ENCODE measurements at places on chromosomes 7 and 10.

DNA sequence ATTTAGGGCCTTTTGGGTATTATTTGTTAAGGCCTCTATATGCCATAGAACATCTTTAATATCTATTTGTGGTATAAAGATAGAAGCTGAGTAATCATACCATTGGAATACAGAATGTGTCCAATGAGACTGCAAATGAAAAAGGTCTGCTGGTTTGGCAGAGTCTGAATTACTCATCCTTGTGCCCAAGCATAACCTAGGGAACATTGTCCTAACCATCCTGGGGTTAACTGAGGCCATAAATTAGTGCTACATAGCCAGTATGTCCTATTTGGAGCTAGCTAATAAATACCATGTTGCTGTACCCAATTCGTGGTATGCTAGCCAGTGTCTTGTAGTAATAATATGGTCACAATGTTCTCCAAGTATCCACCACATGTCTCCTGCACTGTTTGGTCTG is 117.1 kb downstream of the ANKRD26 start:
- no peak for DNase-seq

DNA sequence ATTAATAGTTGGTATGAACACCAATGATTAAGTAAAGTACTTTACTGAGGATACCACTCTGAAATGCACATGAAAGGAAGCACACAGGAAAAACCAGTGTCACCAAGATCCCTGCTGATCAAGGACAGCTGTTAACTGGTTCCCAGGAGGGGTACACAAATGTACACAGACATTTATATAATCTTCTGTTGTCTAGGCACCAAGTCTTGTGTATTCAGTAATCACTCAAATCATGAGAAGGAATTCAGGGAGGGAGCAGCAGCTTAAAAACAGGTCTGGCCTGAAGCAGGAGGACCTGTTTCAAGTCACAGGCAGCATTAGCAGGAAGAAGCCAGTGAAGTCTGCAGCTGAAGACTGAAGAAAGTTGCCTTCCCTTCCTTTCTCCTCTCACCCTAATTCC is 18.7 kb downstream of the MPP7 start:
- DNase-seq: no peak

DNA sequence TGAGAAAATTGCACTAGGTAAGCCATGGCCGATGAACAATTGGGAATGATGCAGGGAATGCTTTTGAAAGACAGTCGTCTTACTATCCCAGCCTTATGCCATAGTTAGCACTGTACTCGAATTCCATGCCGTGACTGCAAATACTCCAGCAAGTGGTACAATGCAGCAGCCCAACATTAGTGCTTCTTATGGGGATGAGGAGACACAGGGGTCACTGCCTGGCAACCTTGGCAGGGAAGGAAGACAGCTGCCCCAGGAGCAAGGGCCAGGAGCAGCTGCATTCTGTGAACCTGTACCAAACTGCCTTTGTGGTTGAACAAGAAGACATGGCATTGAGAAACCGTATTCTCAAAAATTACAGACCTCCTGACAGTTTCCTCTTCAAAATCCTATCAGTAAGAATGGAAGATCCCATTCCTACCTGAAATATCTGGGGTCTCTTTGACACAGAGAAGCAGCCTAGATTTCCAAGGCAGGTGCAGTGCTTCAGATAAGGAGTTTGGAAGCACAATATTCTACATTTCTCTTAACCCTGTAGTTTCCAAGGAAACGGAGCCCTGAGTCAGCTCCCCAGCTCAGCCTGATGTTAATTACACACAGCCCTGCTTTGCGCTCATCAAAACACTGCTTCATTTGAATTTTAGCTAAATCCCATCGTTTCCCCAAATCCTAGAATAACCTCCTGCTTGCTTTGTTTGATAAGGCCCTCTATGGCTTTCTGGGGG is 49.0 kb upstream of the FRMD4A start:
- no peak for DNase-seq

DNA sequence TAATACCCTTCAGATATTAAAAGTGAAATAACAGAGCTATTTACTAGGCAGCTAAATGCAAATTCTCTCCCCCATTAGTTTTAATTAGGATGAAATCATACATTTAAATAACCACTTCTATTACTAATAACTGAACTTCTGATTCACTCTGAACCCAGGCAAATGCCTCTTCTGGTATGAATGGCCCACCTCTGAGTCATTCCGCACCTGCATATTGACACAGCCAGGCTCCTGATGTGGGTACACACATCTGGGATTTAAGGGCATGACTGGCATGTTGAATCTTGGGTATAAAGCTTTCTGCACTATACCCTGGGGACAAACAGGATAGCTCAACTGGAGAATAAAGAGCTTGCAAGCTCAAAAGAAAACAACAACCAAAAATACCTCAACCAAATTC is 140.9 kb downstream of the AUTS2 start:
- DNase-seq: peak; percentile 1

DNA sequence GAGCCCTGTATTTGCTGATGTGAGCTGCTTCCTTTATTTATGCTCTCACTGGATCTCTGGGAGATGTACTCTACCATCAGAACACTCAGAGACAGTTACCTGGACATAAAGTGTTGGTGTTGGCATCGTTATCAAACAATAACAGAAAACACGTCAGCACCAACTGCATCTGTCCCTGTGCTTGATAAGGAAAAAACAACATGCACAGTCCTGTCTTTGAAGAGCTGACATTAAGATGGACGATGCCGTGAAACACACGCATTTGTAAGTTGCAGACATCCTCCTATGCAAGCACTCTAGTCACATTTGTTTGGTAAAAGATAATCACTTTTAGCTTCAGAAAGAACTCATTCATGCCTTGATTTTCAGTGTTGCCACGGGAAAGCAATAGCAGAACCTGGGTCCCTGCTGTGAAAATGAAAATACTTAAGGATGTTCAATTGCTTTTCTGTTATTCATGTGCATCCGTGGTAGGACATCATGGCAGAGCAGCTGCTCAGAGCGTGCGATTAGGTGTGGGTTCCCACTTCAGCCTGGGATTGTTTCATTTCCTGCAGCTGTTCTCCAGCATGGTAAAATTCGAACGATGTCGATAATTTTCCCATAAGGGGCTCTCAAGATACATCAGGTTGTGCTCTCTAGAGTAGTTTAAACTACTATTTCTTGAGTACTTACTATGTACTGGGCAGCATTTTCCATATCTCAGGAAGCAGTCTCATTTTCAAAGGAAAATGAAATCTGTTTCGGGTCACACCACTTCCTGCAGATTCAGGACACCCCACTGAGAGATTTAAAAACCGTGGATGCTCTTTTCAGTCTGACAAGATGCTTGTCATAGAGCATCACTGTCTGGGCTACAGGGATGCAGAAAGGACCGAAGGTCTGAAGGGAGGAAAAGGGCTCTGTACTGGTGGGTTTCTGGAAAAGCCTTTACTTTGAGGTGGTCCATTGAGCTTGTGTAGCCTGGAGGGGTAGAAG is 248.7 kb downstream of the CAMK1D start:
- DNase-seq: no peak

DNA sequence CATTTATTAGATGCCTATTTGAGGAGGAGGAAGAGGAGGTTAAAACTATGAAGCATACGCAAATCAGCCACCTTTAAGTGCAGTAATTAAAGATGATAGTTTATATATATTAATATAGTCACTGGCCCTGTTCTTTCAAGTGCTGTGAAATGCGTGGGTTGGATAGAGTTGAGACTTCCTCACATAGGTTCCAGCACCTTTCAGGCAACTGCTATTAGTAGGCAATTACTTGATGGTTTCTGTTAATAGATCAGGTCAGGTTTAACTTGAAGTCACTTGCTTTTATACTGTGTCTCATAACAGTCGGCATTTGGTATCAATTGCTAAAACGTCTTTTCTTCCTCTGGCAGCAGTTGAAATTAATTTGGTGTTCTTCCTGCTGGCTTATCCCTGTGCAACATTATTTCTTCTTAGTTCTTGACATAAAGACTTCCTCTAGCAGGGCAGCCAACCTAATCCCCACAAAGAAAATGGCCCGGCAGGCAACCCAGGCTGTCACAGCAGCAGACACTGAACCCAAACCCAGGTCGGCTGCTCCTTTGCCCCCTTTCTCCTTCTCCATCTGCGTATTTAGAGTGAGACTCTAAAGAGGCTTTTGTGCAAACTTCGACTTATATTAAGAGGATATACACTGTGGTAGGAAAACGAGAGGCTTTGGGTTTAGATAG is 35.3 kb upstream of the BET1 start:
- no peak for DNase-seq

- DNase-seq: no peak
These were observed 26.2 kb upstream of the CARD11 start for GRCh38 chr7:3069771-3070449.

- DNase-seq: no peak
These were observed 69.9 kb upstream of the LRRC4 start for GRCh38 chr7:128100949-128101713.

DNA sequence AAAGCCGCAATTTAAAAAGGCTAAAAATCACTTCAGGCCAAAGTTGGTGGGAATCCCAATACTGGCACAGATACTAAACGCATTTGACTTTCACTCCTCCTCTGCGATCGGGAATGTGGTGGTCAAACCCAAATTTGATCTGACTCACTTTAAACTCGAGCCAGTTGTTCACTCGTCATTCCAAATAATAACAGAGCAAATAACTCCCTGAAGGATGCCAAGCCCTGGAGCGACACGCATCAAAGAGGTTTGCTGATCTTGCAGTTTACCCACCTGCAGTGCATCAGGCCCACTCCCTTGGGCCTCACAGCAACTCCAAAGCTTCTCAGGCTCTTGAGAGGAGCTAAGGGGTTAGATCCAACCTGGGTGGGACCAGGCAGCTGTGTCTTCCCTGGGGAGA is 12.2 kb downstream of the PTN start:
- DNase-seq: no peak

GRCh38 chr7:15554081-15554480 is 7.7 kb downstream of the AGMO start:
- no peak for DNase-seq

DNA sequence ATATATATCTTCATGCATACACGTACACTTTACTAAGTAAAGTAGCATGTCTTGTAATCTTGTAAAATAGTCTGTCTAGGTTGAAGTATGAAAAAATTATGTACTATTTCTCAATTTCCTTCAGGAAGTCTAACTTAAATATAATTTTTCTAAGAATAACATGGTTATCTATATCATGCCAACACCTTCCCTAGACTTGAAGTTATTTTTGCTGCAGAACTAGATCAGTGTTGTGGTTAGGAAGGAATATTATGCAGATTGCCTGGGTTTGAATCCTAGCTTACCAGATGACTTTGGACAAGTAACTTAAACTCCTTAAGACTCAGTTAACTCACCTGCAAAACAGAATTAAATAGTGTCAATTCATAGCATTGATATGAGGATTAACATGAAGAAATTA is 142.2 kb upstream of the SEMA3A start:
- DNase-seq: no peak

DNA sequence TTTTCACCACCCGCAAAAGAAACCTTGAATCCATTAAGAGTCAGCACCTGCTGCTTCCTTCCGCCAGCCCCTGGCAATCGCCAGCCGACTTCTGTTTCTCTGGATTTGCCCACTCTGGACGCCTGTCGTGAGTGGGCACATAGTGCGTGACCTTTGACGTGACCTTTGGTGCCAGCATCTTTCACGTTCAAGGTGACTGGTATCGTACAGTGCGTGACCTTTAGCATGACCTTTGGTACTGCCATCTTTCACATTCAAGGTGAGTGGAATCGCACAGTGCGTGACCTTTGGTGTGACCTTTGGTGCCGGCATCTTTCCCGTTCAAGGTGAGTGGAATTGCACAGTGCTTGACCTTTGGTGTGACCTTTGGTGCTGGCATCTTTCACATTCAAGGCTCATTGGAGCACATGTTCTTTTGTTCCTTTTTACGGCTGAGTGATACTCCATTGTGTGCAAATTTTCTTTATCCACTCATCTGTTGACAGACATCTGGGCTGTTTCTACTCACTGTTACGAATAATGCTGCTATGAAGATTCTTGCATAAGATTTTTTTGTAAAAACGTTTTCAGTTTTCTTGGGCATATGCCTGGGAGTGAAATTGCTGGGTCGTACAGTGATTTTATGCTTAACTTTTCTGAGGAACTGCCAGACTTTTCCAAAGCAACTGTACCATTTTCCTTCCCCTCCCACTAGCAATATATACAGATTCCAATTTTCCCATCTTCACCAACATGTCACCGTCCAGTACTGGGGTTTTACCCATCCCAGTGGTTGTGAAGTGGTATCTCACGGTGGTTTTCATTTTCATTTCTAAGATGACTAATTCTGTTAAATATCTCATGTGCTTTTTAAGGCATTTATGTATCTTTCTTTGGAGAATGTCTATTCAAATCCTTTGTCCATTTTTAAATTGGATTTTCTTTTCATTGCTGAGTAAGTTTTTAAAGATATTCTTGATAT is 145.3 kb downstream of the DIP2C start:
- DNase-seq: no peak

GRCh38 chr10:48501226-48501625 is 103.6 kb downstream of the ARHGAP22 start:
- no peak for DNase-seq

GRCh38 chr10:51691135-51691534 is 8.3 kb downstream of the CSTF2T start:
- no peak for DNase-seq

- no peak for DNase-seq
These were observed 202.1 kb upstream of the AKR1E2 start for GRCh38 chr10:4623757-4624420.

- no peak for DNase-seq
These were observed 7.9 kb upstream of the CFAP43 start for GRCh38 chr10:104240078-104240477.

DNA sequence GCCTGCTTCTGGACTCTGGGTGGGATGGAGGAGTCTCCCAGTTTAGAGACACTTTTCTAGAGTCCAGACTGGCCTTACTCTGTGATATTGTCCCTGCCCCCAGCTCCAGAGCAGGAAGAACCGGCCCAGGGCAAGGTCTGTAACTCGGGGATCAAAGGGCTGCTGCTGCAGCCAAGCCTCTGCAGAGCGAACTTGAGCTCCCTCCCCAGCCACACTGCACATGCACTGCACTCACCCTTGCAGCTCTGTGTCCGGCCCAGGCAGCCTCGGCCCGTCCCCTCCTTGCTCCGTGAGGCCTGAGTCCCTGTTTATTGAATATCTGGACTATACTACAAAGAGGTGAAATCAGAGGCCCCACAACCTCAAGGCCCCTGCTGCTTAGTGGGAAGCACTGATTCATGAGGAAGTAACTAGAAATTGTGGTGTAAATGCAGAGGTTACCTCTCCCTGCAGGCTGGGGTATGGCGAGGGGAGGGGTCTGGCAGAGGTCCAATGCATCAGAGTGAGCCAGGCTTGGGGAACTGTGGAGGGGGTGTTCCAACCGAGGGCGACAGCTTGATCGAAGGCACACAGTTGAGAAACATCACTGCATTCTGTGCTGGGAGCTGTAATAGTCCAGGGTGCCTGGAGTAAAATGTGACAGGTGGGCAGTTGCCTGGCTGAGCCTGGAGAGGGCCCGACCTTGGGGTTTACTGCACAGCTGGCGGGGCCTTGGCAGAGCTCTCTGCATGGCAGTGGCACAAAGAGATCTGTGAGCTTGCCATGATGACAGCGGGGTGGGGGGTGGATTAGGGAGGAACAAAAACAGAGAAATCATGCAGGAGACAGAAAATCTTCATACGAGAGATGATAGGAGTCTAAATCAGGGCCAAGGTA is 49.1 kb downstream of the AOC1 start:
- no peak for DNase-seq

- no peak for DNase-seq
These were observed 45.9 kb upstream of the GNAI1 start for GRCh38 chr7:80088705-80089104.

Data from stimulated activated naive CD4-positive, alpha-beta T cell treated with Interleukin-2 at 50 U/mL for 16 hours (primary cell).